ENCODE measurements at places on chromosomes 1 and 21.

DNA sequence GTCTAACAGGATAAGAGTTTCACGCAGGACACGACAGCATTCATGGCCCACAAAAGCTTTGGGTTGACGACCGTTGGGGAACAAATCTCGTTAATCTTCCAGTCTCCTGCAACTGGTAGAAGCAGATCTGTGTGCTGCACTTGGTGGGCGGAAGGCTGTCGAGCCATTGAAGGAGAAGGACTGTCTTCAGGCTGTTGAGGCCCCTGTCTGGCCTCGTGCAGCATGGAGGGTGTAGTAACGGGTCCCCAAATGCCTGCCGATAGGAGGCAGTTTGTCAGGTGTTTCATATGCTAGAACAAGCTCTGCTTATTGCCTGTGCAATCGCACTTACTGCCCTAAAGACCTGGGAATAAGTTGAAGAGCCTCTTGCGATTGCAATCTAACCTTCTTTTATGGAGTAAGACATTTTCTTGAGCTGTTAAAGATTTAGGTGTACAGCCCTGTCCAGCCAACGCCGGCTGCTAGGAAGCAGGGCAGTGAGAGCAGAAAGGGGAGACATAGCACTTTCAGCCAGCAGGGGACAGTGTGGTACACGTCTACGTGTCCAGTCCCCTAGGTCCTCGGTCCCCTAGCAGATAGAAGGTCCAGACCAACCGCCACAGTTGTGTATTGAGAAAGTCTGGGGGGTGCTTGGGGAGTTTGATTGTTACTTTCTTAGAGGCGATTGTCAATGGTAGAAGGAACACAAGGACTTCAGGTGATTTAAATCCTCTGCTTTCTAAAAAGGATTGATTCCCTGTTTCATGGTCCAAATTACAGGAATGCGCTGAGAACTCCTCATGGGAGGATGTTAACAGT is 102.3 kb upstream of the TMPRSS2 start:
- DNase-seq: peak; percentile 69

DNA sequence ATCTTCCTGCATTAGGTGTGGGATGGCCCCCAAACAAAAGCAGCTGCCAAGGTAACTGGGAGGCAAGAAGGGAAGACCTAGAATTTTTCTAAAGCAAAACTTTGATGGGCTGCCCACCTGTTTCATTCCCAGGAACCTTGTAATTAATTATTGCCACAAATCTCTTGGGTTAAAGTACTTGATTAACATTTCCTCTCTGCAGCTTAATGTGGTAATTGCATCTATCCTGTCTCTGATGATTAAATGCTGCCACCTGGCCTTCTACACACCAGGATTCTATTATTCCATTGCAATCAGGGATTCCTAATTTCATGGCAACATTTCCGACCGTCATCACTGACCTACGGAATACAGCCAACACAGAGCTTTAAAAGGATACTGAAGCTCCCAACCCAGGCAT is 68.3 kb upstream of the RC3H1 start:
- no peak for DNase-seq

DNA sequence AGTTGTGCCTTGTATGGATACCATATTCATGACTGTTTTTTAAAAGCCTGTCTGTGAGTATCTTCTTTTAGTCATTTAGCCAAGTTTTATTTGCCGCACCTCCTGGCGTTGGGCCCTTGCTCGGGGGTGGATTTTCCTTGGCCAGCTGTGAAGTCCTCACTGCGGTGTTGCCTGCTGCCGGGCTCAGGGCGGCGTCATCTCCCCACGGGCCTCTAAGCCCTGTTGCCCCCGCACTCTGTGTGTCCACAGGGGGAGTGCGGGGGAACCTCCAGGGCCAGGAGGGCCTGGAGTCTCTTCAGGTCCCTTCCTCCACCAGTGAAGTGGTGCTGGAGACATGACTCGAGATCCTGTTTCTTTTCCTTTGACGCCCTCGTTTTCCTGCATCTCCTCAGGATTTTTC is 65.8 kb upstream of the DIP2A start:
- DNase-seq: no peak

- DNase-seq: no peak
These were observed 5.2 kb downstream of the DMRTA2 start for GRCh38 chr1:50417946-50418599.

DNA sequence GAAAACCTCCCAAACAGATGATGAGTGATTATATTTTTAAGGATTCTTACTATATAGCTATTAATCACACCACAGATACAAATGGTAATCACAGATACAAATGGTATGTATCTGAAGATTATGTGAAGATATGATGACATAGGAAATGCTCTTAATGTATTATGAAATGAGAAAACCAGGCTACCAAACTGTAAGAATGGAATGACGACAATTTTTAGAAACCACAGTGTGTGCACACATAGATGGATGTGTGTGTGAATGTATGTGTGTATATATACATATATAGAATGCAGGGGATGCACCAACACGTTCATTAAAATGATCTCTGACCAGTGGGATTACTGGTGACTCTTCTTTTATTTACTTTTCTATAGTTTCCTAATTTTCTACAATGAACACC is 21.5 kb upstream of the ENAH start:
- DNase-seq: no peak

- peak; percentile 50 for DNase-seq
These were observed 219.5 kb downstream of the TPR start for GRCh38 chr1:186155594-186155993.

DNA sequence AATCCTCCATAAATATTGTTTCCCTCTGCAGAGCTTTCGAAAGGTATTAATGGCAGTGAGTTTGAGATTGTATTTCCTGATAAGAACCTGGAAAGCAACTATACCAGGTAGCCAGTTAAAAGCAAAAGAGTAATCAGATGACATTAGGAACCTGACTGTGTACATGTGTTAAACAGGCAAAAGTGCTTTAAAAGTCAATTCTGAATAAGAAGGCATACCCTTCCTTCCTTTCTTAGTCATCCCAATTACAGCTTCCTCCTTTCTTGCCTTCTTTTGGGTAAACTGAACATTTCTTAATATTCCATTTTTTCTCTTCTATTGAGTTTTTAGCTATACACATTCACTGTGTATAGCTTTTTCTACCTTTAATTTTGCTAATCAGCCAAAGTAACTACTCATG is 144.7 kb downstream of the ZNF281 start:
- DNase-seq: no peak

- DNase-seq: no peak
These were observed 35.5 kb upstream of the HHAT start for GRCh38 chr1:210293171-210293607.

DNA sequence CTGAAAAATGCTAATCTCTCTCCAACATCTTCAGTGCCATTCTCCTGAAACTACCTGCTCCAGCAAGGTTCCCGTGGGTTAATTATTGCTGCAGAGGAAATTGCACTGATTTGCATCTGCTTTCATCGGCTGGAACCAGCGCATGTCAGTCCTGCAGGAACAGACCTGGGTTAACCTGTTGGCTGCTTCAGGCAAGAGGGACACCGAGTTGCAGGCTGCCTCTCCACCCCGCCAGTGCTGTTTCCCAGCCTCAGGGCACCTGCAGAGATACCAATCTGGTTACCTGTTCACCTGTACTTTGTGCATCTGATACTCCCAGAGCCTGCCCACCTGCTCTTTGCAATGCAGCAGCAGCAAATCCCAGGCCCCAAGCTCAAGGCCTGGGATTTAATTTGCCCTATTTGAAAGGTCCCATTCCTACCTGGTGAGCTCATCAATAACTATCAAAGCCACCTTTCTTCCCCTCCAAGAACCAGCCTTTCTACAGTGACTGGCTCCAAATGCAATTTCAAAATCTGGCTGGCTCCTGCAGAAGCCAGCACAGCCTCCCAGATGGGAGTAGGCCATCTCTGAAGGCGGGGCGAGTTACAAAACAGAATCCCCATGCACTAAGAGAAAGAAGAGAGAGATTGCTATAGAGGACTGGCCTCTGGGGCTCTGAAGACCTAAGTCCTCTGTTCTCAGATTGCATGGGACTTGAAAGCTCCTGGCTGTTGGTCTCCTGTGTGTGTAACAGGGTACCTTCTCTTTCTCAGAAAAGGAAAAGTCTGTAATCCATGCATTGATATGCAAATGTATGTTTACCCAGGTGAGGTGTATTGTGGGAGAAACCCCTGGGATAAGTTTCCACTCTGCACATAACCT is 67.8 kb downstream of the TOMM20 start:
- no peak for DNase-seq

DNA sequence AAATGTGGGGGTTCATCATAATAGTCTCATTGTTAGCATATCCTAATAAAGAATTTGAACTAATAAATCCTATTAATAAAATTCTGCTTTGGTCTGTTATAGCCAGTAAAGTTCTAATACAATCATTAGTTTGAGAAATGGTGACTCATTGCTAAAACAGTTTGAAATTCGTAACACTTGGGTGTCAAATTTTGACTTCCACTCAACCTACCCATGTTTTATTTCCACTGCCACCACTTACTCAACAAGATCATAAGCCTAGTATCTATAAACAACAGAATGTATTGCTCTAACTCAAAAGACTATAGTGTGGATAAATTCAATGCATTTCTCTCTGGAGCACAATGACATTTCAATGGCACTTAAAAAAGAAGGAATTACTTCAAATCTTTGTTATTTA is 29.1 kb downstream of the LGALS8 start:
- no peak for DNase-seq

DNA sequence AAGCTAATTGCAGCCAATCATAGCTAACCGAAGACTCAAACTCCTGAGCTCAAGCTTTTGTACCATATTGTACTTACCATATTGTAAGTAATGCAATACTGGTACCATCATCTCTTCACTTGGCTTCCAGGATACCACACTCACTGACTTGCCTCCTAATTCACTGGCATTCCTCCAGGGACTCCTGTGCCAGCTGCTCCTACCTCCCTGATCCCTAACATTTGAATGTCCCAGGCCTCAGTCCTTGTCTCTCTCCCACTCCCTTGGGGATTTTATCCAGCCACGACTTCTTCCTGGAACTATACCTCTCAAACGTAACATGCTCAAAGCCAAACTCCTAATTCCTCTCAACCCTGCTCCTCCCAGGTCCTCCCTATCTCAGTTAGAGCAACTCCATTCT is 33.8 kb downstream of the USP48 start:
- no peak for DNase-seq

DNA sequence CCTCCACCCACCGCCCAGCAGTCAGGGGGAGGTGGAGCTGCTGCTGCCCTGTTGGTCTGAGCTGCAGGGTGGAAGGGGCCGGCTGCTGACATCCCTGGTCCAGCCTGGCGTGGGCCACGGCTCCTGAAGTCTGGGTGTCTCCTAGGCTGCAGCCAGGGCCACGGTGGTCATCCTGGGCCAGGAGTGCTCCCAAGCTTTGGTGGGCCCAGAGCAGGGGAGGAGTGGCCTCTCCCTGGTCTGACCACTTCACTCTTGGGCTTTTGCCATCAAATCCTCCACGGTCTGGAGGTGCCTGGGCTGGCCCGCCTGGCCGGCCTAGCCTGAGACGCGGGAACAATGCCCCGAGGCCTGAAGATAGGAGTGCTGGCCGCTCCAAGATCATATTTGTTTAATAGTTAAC is 5.8 kb downstream of the PRDM16 start:
- no peak for DNase-seq

- DNase-seq: peak; percentile 90
These were observed 464.5 kb downstream of the USP25 start for GRCh38 chr21:16194095-16194787.

DNA sequence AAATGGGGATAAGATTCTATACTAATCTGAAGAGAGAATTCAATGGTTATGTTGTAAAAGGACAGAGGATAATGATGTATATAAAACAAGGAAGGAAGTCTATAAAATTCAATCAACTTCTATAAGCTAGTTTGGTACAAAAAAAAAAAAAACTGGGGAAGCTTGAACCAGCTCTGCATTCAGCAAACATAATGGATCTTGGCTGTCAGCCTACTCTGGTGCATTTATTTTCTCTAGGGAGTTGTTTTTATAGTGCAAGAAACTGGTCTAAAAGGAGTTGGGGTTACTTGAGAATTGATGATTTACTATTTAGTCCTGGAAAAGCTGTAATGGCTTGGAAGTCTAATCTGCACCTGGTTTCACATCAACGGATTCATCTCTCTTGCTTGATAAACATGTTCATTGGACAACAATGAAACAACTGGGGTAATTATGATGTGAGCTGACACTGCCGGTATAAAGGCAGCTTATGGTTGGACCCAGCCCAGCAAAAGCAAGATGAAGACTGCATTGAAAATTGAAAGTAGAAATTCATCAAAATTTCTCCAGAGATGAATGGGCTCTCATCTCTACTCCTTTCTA is 199.4 kb upstream of the NRIP1 start:
- DNase-seq: no peak

- peak; percentile 80 for DNase-seq
These were observed 40.1 kb upstream of the MYSM1 start for GRCh38 chr1:58739856-58740466.

DNA sequence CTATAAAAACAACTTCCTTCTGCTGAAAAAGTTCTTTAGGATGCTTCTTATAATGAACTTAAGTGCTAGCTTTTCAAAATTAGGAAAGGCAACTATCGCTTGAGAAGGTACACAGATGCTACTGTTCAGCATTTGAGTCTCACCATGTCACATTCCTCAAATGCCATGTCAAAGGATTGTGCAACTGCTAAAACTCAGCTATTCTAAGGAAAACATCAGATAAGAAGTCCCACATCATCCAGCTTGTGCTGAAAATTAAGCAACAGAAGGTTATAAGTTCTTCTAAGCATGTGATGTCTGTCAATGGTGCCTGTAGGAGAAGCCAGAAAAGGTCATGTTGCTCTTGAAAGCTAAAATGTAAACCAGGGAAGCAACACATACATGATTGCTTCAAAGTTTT is 36.5 kb downstream of the MCOLN2 start:
- DNase-seq: no peak

GRCh38 chr1:178353524-178353923 is 143.2 kb downstream of the CLEC20A start:
- no peak for DNase-seq

- DNase-seq: no peak
These were observed 190.6 kb downstream of the GRIK1 start for GRCh38 chr21:29749223-29749622.

DNA sequence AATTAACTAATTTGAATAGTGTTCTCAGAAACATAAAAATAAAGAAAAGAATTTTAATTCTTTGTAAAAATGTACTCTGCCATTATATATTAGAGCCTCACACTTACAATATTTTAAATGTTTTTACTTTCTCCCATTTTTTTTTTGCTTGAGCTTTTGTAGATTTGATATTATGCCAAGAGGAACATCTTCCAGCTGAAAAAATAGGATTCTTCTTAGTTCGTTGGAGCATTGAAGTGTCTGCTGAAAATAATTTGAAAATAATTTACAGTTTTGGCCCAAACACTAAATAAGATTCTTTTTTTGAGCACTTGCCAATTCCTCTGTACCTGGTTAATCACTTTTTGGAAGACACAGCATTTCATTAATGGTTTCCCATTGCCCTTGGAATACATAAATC is 175.0 kb upstream of the COL11A1 start:
- DNase-seq: no peak

GRCh38 chr21:46000182-46000730 is 18.7 kb downstream of the COL6A1 start:
- no peak for DNase-seq

GRCh38 chr1:99646868-99647267 is 955 bp downstream of the PALMD start:
- no peak for DNase-seq
